Fibroblast of pulmonary artery (primary cell): ENCODE measurements at places on chromosomes 11 and 22.

DNA sequence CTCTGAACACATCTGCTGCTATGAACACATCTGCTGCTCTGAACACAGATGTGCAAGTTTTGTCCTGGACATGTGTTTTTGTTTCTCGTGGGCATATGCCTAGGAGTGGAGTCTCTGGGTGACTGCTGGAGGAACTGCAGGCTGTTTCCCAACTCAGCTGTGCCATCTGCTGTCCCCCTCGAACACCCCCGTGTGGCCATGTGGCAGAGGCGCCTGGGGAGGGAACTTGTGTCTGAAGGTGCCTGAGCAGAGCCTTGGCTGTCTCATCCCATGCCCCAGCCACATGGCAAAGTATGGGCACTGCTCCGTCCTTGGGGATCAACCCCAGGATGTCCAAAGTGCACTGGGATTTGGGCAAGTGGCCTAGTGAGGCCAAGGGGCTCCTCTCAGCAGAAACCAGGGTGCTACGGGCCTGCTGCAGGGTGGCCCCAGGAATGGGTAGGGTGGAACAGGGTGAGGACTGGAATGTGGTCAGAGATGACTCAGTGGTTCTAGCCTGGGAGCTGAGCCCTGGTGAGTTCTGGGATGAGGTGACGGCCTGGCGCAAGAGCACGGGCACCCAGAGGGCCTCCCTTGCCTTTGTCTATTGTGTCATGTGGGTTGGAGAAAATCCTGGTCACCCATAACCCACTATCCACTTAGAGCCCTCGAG is 14.7 kb downstream of the GATD1 start:
- DNase-seq = peak; percentile 66

- no peak for DNase-seq
These were observed 282.4 kb downstream of the TMEM135 start for GRCh38 chr11:87320123-87320522.

DNA sequence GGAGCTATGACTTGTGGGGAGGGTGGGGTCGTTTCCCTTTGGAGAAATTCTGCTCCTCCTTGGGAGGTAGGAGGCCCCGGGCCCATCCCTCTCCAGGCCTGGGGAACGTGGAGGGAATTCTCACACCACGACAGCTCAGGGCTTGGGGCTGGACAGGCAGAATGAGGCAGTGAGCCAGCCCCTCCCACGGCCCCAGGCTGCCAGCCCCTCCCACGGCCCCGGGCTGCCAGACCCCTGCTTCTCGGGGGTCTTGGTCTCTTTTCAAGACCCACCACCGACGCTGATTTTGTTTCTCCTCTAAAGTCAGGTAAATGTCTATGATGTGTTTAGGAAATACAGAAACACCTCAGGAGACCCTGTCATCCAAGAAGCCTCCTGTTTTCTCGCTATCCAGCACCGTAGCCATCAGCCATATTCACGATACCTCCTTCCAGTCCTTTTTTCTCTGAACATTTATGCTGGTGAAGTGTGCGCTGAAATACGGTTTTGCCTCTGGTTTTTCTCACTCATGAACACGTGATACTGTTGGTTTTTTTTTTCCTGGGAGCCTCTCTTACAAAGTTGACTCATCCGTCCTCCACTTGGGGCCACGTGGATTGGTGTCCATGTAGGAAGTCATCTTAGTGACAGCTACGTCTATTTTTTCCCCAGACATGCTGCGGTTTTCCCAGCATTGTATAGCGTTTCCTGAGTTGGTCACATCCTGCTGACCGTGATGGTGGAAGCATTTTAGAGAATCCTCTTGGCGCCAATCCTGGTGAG is 1219.6 kb downstream of the BRD1 start:
- no peak for DNase-seq

DNA sequence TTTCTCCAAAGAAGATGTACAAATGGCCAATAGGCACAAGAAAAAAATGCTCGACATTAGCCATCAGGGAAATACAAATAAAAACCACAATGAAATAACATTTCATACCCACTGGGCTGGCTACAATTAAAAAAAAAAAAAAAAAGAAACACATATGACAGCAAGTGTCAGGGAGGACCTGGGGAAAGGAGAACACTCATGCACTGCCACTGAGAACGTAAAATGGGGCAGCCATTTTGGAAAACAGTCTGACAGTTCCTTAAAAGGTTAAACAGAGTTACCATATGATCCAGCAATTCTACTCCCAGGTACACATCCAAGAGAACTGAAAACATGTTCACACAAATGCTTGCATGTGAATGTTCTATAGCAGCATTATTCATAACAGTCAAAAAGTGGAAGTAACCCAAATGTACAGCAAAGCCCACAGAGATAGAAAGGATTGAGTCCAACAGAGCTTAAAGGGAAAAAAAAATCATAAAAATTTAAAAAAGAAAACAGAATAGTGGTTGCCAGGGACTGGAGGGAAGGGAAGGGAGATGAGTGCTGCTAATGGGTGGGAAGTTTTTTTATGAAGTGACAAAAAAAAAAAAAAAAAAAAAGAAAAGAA is 48.4 kb upstream of the CYP2D6 start:
- DNase-seq = no peak

DNA sequence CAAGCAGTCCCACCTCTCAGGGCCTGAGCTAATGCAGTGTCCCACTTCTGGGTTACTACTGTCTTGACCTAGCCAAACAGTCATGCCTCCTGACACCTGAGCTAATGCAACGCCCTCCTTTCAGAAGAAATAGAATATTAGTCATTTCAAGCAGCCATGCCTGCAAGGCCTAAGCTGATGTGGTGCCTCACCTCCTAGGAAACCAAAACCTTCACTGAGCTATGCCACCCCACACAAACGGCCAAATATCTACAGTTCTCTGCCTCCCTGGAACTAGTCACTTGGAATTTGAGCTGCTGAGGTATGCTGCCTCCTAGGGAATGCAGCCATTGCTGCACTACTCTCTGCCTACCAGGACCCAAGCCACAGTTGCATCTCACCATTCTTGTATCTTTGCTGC is 8.3 kb upstream of the MS4A6E start:
- no peak for DNase-seq

DNA sequence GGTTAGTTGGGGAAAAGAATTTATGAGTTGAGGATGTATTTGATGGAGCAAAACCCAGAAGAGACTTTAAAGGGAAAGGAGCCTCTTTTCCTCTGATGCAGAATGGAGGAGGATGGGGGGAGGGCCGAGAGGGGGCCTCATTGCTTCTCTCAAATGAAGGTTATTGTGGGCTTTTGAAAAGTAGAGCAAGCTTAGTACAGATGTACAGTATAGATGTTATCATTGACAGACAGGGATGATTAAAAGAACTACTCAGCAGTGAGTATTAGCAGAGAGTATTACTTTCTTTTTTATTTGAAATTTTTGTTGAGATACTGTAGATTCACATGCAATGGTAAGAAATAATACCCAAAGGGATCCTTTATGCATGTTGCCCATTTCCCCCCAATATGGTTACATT is 98.1 kb downstream of the TEAD1 start:
- DNase-seq = no peak

DNA sequence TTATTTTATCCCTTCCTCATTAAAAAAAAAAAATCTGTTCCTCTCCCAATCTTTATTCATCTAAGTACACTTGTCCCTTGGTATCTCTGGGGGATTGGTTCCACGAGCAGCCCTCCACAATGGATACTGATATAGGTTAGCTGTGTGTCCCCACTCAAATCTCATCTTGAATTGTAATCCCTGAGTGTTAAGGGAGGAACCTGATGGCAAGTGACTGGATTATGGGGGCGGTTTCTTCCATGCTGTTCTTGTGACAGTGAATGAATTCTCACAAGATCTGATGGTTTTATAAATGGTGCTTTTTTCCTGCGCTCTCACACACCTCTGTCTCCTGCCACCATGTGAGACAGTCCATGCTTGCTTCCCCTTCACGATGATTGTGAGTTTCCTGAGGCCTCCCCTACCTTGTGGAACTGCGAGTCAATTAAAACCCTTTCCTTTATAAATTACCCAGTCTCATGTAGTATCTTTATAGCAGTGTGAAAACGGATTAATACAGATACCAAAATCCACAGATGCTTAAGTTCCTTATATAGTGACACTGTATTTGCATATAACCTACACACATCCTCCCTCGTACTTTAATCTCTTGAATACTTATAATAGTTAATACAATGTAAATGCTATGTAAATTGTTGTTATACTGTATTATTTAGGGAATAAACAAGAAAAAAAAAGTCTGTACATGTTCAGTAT is 62.0 kb downstream of the PACS1 start:
- DNase-seq = no peak

- no peak for DNase-seq
These were observed 788 bp upstream of the RASL10A start for GRCh38 chr22:29316141-29316828.

DNA sequence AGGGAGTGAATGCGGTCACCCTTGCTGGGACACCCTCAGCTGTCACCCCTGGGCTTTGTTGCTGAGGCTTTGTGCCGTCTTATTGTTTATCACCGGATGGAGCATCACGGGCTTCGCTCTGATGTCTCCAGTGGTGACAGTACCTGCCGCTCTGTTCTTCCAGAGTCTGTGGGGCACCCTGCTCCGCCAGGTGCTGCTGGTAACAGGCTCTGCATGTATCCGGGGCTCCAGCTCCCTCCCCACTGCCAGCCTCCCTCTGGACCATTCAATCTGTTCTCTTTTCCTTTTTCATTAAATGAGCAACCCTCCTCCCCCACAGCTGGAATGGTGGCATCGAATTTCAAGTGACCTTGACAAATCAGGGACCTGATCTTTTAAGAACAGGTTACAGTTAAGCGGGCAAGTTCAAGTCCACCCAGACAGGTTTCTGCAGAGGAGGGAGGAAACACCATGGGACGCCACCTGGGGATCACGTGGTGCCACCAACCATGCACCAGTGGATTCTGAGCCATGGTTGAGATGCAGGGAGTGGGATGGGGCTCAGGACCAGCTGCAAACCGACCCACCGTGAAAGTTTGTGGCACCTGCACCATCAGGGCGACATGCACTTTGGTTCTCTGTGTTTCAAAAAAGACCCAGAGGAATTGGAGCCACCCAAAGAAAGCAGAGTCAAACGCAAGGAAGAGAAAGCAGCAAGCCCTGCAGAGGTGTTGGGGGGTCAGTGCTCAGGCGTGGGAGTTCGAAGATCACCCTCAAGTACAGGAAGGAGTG is 89.3 kb downstream of the BCR start:
- DNase-seq = no peak

DNA sequence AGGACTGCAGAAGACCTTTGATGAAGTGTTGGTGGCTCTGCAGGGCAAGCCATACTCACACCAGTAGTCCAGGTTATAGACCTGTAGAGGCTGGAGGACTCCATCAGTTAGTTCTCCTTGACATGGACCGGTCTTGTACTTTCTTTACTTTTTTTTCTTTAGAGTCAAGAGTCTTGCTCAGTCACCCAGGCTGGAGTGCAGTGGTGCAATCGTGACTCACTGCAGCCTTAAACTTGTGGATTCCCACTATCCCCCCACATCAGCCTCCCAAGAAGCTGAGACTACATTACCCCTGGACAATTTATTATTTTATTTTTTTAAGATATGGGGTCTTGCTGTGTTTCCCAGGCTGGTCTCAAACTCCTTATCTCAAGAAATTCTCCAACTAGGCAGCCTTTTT is 49.6 kb upstream of the E2F8 start:
- peak; percentile 8 for DNase-seq

- no peak for DNase-seq
These were observed 69.4 kb downstream of the RBFOX2 start for GRCh38 chr22:35959121-35959800.

DNA sequence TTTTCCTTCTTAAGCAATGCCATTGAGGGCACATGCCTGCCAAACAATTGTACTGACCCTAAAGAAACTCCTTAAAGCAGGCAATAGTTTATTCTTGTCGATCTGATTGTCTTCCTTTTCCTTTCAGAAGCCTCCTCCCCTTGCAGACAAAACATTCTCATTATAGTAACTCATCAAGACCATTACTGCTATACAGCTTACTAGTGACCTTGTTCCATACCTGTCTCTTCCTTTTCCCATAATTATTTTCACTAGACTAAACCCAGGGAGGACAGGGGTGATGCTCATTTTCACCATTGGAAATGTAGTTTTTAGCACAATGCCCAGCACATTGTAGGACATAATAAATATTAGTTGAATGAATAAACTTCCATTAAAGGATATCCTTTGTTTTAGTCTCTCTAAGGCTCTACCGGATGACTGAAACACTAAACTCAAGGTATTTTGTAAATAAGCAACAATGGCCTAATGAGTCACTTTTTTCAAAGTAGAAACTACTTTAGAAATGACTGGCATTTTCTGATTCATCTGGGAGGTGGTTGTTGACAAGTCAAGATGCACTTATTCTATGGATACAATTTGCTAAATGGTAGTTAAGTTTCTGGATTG is 9.3 kb upstream of the MSANTD4 start:
- DNase-seq = peak; percentile 11

DNA sequence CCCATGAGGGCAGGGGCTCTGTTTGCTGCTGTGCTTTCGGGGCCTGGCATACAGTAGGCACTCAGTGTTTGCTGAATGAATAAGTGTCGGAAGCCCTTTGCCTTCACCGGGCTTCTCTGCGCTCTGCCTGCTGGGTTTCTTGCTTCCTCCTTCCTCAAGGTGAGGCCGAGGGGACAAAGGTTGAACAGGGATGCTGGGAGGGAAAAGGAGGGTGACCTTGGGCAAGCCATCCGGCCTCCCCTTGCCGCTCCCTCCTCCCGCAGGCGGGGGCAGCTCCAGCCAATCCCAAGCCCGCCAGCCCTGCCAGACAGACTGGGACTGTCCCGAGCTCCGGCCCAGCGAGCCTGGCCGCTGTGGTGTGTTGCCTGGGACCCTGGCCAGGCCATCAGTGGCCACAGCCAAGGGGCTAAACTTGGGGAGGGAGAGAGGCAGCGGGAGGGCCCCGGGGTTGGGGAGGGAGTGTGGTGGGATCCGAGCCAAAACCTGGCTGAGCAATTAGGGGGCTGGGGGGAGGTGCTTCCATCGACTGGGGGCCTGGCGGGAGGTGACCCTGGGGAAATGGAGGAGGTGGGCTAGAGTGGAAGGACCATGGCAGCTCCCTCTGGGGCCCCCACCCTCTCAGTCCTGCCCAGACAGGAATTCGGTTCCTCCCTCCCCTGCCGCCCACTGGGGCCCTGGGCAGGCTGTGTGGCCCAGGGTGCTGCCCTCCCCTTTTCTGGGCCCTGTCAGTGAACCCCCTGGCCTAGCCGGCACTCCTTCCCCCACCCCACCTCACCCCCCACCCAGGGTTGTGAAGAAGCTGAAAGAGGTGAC is 3.4 kb upstream of the RCOR2 start:
- DNase-seq = peak; percentile 20

- DNase-seq = no peak
These were observed 924.4 kb downstream of the METTL15 start for GRCh38 chr11:29032384-29033149.
